RWPE2 (cell line): ENCODE measurements at places on chromosomes 11 and 22.
A peak's percentile ranks its signal among the peaks of the same experiment; 100 is the strongest.

DNA sequence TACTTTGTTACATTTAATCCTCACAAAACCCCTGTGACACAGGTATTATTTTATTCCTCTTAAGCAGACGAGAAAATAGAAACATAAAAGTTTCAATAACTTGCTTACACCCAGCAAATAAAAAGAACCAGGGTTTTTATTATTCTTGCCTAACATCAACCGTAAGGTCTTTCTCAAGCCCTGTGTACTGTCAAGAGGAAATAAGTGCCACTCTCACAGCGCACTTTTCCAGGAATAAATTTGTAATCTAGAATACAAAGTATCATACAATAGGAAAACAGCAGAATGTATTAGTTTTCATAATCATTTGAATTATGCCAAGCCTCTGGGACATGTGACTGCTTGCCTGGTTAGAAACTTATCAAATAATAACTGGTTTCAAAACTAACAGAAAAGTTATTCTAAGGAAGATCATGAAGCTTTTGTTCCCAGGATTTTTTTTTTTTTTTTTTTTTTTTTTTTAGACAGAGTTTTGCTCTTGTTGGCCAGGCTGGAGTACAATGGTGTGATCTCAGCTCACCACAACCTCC lies 7.4 kb downstream of the CCDC34 start:
- H3K4me3 ChIP-seq, result no peak overlapping the region
- H3K4me1 ChIP-seq, result no peaks in the 10 kb centered on the region
- H3K27me3 ChIP-seq, result no peaks in the 10 kb centered on the region
- DNase-seq, result no peak

DNA sequence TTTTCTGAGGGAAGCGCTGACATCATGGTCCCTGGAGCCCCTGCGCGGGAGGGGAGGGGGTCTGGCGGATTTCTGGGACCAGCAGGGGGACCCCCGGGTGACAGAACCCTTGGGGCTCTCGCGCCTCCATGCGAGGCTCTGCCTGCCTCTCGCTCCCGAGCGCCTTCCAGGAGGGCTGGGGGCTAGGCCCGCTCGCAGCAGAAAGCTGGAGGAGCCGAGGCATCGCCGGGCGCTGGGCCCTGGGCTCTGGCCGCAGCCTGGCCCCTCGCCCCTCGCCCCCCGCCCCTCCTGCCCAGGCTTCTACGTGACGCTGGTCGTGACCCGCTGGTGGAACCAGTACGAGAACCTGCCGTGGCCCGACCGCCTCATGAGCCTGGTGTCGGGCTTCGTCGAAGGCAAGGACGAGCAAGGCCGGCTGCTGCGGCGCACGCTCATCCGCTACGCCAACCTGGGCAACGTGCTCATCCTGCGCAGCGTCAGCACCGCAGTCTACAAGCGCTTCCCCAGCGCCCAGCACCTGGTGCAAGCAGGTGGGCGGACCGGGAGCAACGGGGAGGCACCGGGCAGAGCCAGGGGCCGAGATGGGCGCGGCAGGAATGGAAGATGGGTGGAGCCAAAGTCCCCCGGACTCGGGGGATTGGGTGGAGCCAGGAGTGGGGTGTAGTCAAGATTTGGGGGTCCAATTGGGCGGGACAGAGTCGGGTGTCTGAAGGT lies 5.4 kb downstream of the BEST1 start:
- no peak for DNase-seq
- peak overlapping the region; percentile 1 for H3K27ac ChIP-seq

GRCh38 chr11:1702506-1702905 lies 5.5 kb downstream of the KRTAP5-6 start:
- no peak for DNase-seq
- H3K4me1 ChIP-seq, result no peaks in the 10 kb centered on the region
- H3K4me3 ChIP-seq, result no peak overlapping the region
- H3K27ac ChIP-seq, result no peak overlapping the region
- no peaks in the 10 kb centered on the region for H3K27me3 ChIP-seq
- no peaks in the 10 kb centered on the region for H3K36me3 ChIP-seq

GRCh38 chr11:6321961-6322362 lies 1.7 kb upstream of the CAVIN3 start:
- peaks cover 26% of the 10 kb centered on the region for H3K4me1 ChIP-seq
- DNase-seq, result no peak
- no peaks in the 10 kb centered on the region for H3K27me3 ChIP-seq
- H3K27ac ChIP-seq, result peak overlapping the region; percentile 91
- H3K36me3 ChIP-seq, result 0 out of 2 replicates have a peak, but pooled peaks cover 5% of the 10 kb centered on the region
- no peak overlapping the region for H3K4me3 ChIP-seq

- H3K36me3 ChIP-seq, result no peaks in the 10 kb centered on the region
- no peak overlapping the region for H3K27ac ChIP-seq
- H3K4me3 ChIP-seq, result no peak overlapping the region
- H3K4me1 ChIP-seq, result peaks cover 33% of the 10 kb centered on the region
- no peak for DNase-seq
- no peaks in the 10 kb centered on the region for H3K27me3 ChIP-seq
These were observed 83.5 kb downstream of the C22orf31 start for GRCh38 chr22:28978158-28978557.

DNA sequence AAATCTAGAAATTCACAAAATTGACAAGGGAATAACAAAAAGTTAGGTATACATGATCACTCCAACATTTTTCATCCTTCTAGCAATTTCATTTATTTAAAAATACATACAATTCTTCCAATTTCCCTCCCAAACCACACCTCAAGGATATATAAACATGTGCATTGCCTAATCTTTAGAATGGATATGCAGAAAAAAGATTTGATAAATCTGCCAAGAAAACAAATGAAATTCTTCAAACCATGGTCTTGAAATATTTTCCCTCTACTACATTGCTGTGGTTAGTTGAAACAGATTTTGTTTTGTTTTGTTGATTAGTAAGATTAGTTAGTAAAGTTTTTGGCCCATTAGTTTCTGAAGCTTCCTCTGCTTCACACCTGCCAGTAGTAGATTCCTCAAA lies 703.3 kb upstream of the CCDC179 start:
- no peaks in the 10 kb centered on the region for H3K27me3 ChIP-seq
- H3K27ac ChIP-seq, result no peak overlapping the region
- no peaks in the 10 kb centered on the region for H3K36me3 ChIP-seq
- DNase-seq, result no peak
- H3K4me3 ChIP-seq, result no peak overlapping the region
